A172 (cell line): ENCODE measurements at places on chromosomes 7 and 10. TPM values are rescaled to one million over a fixed set of nuclear protein-coding genes. Genes with fewer than 3 reads are reported as not detected.

Gene CISD1
- total RNA-seq = 31.9 and 71.3 TPM in 2 replicates

Gene ZNF786
- 3.4 and 5.8 TPM in 2 replicates for total RNA-seq

Gene PALD1
- 4.0 and 5.8 TPM in 2 replicates for total RNA-seq

Gene MORN4
- 6.2 and 10.0 TPM in 2 replicates for total RNA-seq

Gene PROSER2
- 18.5 and 23.8 TPM in 2 replicates for total RNA-seq

Gene NEBL
- total RNA-seq = 1.6 and 3.4 TPM in 2 replicates

Gene TYSND1
- 16.8 and 19.1 TPM in 2 replicates for total RNA-seq

Gene PPP1R17
- total RNA-seq = not detected in 2 replicates

Gene LIPJ
- total RNA-seq = 0.10 TPM in 1 of 2 replicates, not detected in the other

Gene ZCCHC24
- 10.7 and 12.2 TPM in 2 replicates for total RNA-seq

Gene DRGX
- total RNA-seq = not detected in 2 replicates

Gene UPF2
- total RNA-seq = 16.8 and 18.7 TPM in 2 replicates

Gene BHLHA15
- not detected in 2 replicates for total RNA-seq

DNA sequence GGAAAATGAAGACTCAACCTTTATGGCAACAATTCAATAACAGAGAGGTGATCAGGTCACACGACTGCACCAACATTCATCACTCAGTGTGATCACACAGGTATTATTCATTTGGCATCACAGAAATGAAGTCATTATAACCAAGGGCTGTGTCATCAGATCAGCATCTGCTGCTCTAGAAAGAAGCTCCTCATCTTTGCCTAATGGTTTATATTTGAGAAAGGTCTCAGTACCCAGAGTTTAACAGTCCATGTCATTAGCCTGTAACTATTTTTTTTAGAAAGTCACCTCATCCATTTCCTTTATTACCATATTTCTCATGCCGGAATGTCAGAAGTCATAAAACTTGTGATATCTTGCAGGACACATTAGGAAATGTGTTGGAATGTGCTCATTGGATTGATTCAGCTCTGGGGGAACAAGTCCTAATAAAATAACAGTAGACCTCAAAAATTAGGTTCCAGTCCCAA lies 45.1 kb upstream of the PRKG1 start:
- no peak for DNase-seq

DNA sequence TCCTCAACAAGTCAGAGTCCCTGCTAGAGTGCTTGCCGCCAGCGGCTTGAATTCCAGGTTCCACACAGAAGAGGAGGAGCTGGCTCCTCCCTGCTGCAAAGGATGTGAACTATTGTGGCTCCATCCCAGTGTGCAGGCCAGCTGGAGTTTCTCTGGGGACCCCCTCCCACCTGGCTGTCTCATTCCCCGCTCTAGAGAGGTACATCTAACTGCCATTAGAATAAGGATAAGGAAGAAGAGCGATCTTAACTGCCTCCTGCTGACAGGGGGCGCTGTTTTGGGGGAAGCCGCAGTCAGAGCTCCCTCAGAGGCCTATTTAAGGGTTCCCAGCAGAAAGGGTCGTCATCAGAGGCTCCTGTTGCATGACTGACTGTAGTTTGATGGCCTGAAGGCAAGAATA lies 40.8 kb upstream of the HECW1 start:
- peak; percentile 13 for DNase-seq

- DNase-seq = no peak
These were observed 126.6 kb upstream of the PARD3 start for GRCh38 chr10:34941471-34942357.

GRCh38 chr7:157113607-157114006 lies 25.1 kb upstream of the UBE3C start:
- peak; percentile 11 for DNase-seq

DNA sequence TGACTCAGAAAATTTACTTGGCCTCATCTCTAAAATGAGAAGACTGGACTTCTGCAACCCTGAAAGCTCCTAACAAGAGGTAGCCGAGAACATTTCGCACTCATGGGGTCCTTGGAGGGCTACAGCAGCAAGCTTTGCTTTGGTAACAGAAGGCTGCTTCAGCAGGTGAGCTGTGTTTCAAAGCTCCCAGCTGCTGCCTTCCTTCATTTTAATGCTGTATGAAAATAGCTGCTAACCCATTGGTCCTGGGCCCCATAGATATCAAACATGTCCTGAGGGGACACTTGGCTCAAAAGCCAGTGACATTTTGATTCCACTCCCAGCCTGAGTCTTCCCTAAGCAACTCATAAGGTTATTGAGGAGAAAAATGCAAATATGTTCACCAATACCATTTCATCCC lies 14.3 kb upstream of the MALSU1 start:
- DNase-seq = no peak

- DNase-seq = no peak
These were observed 536.0 kb upstream of the GALNT17 start for GRCh38 chr7:70595755-70596597.

DNA sequence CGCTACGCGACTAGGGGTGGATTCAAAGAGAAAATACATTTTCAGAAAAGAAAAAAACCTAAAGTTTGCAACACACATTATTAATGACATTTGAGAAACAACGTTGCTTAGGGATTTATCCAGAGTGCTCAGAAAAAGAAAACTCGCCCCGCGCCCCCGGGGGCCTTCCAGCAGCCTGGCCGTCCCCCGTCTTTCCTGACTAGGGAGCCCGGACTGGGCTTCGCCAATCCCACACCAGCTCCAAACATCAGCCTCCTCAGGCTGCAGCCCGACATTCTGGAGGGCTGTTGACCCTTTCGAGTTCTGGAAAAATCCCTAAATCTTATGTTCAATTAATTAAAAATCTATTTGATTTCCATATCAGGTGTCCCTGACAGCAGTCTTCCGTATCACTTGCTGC lies 48.6 kb downstream of the CLEC2L start:
- DNase-seq = no peak

DNA sequence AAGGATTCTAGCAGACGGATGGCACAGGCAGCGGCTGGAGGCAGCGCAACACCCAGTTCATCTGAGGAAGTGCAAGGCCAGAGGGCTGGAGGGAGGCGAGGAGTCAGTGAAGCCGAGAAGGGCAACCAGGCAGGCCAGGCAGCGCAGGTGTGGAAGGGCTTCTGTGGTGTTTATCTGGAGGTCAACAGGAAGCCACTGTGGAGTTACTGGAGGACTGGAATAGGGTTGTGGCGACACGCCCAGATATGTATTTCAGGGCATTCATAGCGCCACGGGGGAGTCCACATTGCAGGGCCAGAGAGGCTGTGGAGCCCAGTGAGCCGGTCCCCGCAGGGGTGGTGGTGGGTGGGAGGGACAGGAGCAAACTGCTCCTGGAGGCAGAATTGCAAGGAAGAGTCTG lies 150.6 kb downstream of the CDH23 start:
- no peak for DNase-seq

- no peak for DNase-seq
These were observed 614.7 kb downstream of the PARD3 start for GRCh38 chr10:34200355-34200901.

DNA sequence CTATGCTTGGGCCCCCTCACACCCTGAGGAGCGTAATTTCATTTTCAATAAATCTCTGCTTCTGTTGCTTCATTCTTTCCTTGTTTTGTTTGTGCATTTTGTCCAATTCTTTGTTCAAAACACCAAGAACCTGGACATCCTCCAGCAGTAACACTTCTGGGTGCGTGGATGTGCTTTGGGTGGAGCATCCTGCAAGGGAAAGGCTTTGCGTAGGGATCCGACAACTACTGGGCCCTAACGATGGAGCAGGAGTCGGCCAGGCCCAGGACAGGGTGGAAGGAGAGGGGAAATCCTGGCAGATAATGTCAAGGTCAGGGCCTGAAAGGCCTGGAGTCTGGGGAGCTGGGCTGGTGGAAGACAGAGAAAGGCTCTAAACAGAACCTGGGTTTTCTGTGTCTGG lies 231.8 kb downstream of the ADAM12 start:
- DNase-seq = no peak

GRCh38 chr10:31947144-31947926 lies 18.7 kb upstream of the ARHGAP12 start:
- DNase-seq = peak; percentile 84

DNA sequence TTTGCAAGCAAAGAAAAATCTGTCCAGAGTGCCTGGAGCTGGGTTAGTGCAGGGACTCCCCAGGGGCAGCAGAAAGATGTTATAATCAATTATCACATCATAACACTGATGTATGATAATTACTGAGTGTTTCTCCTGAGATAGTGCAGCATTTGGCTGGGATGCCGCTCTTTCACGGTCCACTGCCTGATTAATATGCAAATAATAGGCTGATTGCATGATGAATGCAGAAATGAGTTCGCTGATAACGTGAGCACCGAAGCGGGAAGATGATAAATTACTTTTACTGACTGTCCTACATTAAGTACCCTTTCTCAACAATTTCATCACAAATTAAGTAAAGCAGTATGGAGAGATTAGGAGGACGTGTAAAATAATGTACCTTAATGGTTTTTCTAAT lies 71.4 kb upstream of the SH2B2 start:
- no peak for DNase-seq

- no peak for DNase-seq
These were observed 98.3 kb upstream of the KCNIP2 start for GRCh38 chr10:101941871-101942270.

DNA sequence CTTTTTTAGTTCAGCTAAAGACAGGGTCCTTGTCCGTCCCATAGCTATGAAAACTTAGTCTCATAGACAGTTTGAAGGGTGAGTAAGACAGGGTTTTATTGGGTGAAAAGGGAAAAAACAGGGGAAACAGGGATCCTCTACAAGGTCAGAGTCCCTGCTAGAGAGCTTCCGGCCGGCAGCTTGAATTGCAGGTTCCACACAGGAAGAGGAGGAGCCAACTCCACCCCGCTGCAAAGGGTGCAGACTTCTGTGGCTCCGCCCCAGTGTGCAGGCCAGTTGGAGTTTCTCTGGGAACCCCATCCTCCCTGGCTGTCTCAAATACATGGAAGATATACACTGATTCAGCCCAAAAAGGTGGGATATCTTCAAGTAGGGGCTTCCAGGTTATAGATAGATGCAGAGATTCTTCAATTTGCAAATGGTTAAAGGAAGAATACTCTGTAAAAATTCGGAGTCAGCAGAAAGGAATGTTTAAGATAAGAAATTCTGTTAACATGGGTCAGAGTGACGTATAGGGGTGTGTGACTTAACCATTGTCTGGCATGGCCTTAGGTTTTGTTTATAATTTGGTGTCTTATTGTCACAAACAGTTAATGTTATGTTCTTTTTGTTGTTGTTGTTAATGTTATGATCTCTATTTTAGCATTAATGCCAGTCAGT lies 34.6 kb upstream of the HECW1 start:
- peak; percentile 85 for DNase-seq

DNA sequence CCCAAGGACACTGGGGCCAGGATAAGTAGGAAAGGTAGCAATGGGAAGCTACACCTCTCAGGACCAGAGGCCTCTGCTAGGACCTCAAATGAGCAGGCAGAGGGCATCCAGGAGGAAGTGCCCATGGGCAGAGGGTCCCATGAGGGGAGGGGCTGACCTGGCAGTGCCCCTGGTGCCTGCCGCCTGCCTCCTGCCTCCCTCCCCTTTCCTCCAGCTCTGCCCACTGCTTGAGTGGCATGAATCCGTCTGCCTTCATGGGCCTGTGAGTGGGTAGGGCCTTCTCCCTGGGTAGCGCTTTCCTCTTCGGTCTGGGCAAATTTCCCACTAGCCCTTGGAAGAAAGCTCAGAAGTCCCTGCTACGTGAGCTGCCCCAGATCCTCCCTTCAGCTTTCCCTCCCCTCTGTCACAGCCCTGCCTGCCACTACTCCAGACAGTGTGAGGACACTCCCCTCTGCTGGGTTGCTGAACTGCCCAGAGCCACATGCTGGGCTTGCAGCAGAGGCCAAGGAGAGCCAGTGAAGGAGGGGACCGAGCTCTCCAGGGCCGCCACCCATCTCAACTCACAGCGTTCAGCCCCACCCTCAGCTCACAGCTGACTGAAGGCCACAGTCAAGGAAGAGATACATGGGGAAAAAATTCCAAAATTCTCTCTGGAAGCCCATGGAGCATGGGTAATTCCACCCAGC lies 141.4 kb downstream of the ARHGAP22 start:
- DNase-seq = peak; percentile 14

GRCh38 chr10:28254290-28254985 lies 48.4 kb downstream of the MPP7 start:
- peak; percentile 90 for DNase-seq
